ENCODE measurements at places on chromosomes 2 and 18.

GRCh38 chr18:24026457-24026856 is 11.9 kb downstream of the TTC39C start:
- no peak for DNase-seq

GRCh38 chr2:36477746-36478145 is 120.2 kb downstream of the FEZ2 start:
- no peak for DNase-seq

DNA sequence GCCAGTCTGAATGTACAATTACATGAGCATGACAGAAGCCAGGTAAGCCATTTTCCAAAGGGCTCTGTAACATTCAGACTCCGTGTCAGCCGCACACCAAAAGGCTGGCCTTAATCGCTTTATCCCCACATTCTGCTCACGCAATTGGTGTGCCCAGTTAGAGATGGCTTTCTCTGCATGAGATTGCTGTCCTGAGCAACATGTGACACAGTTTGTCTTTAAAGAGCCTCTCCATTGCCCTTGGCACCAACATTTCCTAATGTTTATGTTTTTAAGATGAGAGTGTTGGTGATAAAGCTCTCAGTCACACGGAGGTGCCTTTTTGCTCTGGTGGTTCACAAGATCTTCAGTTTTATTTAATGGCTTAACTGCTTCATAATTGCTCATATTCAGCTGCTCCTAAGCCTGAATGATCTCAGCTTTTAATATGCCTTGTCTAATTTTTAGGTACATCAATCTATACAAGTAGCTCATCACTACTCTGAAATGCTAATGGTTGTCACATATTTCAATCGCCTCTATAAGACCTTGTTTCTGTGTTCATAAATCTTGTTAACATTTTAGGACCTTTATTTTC is 164.8 kb upstream of the ACVR2A start:
- no peak for DNase-seq

- DNase-seq, result no peak
Measured at GRCh38 chr2:241659150-241659739, 21.8 kb downstream of the ATG4B start.

GRCh38 chr2:121028577-121028976 is 256.4 kb downstream of the TFCP2L1 start:
- DNase-seq, result no peak

DNA sequence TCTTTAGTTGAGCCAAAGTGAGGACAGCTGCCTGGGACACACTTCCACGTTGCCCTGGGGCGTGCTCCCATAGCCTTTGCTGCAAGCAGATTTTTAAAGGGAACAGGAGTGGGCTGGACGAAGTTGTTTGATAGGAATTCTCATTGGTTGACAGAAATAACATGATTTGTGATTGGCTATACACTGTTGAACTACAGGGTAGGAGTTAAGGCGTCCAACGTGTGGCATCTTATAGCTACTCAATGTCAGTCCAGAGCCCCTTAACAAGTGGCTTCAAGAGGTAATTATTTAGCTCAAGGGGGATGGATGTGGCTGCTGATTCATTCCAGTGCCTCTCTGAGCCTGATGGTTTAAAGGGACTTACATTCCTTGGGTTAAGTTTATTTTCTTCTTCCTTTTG is 65.5 kb downstream of the ACAA2 start:
- no peak for DNase-seq

GRCh38 chr18:40215979-40216378 is 1739.1 kb upstream of the PIK3C3 start:
- DNase-seq, result no peak

- DNase-seq, result no peak
Measured at GRCh38 chr2:161165811-161166210, 5.6 kb downstream of the TANK start.

DNA sequence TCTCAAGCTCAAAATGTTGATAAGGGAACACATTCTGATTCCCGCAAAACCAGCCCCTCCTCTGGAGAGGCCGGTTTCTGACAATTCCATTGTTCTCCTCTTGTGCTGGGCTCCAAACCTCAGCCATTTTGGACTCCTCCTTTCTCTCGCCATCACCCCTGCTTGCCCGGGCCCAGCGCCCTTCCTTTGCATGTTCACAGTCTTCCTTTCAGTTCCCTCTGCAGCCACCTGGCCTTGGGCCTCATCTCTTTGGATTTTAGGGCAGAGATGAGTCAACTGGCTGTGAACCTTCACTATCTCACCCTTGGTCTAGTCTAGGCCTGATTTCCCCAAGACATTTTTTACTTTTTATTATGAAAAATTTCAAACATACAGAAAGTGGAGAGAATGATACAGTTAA is 155.9 kb upstream of the MAP3K20 start:
- no peak for DNase-seq

DNA sequence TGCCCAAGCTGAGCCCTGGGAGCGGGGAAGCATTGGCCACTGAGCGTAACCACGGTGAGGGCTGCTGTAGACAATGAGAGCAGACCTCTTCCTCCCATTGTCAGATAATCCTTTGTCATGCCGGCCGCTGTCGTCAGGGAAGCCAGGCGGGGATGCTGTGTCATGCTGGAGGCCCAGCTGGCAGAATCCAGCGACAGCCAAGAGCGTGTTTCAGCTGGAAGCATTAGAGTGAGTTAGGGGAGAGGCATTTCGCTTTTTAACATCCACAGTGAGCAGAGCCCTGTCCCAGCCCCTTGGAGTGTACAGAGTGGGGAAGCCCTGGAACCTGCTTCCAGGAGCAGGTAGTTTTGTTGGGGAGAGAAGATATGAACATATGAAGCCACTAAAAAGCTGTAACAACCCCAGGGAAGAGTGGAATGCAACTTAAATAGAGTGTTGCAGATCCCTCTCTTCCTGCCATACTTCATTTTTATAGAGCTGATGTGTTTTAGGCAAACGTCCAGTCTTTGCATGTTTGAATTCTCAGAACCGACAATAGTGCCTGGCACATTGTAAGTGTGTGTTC is 7.0 kb downstream of the CTIF start:
- peak; percentile 17 for DNase-seq

- no peak for DNase-seq
Measured at GRCh38 chr2:108354136-108354535, 23.6 kb upstream of the SULT1C4 start.

GRCh38 chr18:74172697-74173433 is 24.5 kb downstream of the TIMM21 start:
- no peak for DNase-seq

DNA sequence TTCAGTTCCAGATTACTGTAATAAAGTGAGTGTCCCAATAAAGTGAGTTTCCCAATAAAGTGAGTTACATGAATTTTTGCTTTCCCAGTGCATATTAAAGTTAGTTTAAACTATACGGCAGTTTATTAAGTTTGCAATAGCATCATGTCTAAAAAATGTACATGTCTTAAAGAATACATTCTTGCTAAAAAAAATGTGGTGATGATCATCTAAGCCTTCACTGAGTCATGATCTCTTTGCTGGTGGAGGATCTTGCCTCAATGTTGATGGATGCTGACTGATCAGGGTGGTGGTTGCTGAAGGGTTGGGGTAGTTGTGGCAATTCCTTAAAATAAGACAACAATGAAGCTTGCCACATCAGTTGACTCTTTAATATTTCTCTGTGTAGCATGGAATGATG is 664.2 kb downstream of the TDRD15 start:
- DNase-seq, result no peak

GRCh38 chr2:236569573-236569973 is at the start of gene ACKR3:
ACKR3 (plus strand) TSS chr2:236569825; CDS start chr2:236580466, 10,641 bp downstream.
- DNase-seq, result peak; percentile 28

DNA sequence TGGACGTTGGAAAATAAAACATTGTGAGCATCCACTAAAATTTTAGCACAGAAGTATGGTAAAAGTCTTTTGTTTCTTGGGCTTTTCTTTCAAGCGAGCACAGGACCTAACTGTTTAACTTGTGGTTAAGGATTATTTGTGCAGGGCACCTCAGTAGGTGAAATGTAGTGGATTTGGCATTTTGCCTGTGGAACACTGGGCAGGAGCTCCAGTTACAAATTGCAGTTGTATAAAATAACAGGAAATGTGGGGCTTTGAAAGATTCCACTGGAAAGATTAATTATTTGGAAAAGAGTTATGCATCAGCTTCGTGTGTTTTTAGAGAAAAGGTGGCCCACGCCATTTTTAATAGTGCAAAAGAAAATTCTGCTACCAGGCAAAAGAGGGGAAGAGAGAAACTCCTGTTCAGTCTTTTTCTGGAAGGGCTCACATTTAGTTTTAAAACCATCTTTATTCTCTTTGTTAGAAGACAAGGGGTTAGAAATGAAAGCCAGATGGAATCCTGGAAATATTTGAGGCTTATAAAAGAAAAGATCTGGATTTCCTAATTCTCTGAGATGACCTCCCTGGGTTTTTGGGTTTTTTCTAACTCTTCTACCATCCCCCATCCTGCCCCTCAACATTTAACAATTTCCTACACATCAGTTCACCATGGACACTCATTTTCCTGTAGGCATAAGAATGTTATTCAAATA is 144.3 kb upstream of the SERTAD2 start:
- DNase-seq, result no peak

- DNase-seq, result no peak
Measured at GRCh38 chr2:149686136-149687051, 98.8 kb upstream of the MMADHC start.

- DNase-seq, result no peak
Measured at GRCh38 chr2:231321021-231321420, 74.5 kb upstream of the B3GNT7 start.

DNA sequence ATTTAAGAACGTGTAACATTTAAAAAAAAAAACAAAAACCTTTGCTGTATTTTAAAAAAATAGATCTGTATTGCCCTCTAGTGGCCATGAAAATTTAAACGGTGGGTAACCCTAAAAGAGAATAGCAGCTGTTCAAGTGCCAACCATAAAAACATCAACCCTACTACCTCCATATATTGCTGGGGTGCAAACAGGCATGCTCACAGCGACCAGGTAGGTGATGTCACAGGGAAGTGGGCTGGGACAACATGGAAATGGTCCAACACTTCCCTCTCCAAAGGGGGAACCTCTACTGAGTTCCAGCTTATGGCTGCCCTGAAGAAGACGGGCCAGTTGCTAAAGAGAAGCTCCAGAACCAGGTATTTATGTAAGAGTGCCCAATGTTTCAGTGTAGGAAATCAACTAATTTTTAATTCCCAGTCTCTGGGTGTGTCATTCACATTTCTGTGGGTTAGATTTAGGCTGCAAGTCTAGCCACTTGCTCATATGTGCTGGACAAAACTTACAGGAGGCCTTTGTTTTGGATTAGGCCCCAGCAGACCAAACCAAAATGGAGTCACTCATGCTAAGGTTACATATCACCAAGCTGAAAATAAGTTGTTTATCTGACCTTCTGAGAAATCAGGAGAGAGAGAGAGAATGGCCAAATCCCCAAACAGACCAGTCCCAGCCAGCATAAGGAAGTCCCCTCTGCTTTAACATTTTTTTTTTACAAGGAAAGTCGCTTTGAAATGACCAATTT is 54.5 kb downstream of the SKA1 start:
- DNase-seq, result no peak

DNA sequence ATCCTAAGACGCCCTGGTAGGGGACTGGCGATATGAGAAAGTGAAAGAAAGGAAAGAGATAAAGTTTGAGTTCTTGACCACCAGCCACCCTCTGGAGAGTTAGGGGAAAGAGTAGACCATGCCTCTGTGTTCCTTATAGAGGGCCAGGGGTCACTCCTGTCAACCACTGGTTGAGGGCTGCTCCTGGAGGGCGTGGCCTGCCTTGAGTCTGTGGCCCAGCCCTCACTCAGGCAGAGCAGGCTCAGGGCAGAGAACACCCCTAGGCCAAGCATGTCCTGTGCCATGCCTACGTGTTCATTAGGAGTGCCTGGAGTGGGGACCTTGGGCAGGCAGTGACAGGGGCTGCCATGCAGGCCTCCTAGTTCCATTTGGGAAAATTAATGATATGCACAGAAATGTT is 161.1 kb upstream of the EPB41L3 start:
- no peak for DNase-seq

GRCh38 chr18:12998332-12999060 is 7.3 kb downstream of the CEP192 start:
- no peak for DNase-seq

DNA sequence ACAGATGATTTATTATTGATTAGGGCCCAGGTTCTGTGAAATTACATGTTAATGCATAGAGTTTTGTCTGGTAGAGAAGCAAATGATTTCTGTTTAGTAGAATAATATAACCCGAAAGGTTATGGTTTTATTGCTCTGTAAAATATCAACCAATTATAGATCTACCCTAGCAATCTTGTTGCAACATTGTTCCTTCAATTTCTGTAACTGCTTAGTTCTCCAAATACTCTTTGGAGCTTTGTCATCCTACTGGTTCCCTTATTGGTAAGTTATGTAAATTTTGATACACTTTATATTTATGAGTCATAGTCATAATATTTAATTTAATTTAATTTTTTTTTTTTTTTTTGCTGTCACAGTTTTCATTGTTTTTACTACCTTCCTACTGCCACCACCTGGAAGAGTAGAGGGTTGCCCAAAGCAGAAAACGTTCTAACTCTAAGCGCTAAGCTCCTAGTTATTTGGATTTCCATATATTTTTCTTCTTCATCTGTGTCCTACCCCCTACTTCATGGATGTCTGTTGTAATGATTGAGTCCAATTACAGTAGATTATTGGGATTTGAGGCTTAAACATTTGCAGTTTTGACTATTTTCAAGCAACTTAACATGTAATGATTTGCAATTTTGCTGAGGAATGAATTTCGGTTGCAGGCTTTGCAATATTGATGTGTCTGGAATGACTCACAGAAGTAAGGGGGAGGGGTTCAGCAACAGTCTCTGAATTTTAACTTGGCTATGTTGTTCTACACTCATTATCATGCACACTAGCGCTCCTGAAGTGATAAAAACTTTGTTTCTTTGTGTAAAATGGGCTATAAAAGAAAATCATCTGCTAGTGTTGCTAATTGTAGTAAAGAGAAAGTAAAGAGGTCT is 51.1 kb downstream of the NABP1 start:
- no peak for DNase-seq

GRCh38 chr2:223062396-223062795 is 10.4 kb downstream of the KCNE4 start:
- DNase-seq, result no peak

- DNase-seq, result no peak
Measured at GRCh38 chr2:240255811-240256703, 115.6 kb upstream of the OTOS start.

- peak; percentile 55 for DNase-seq
Measured at GRCh38 chr18:55234366-55235093, 275.3 kb upstream of the CCDC68 start.

GRCh38 chr2:145587922-145588321 is 1068.0 kb upstream of the ZEB2 start:
- no peak for DNase-seq

- DNase-seq, result no peak
Measured at GRCh38 chr2:72136933-72137497, 10.6 kb downstream of the CYP26B1 start.
